ENCODE measurements at places on chromosomes 1 and 21.

DNA sequence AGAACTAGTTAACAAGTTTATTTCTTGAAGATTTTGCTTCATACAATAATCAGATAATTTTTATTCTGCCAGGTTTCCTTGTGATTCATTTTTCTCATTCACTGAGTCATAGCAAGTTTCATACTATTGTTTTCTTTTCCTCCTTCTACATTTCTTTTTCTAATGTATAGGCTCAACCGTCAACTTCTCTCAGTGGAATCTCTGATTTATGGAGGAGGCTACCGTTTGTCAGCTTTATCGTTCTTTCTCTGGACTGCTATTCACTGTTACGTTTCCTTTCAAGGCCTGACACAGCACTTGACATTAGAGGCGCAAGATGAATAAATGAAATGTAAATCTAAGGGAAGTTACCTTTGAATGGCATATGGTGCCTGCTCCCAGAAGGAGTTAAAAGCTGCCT is 284.3 kb upstream of the NR5A2 start:
- no peak for DNase-seq

DNA sequence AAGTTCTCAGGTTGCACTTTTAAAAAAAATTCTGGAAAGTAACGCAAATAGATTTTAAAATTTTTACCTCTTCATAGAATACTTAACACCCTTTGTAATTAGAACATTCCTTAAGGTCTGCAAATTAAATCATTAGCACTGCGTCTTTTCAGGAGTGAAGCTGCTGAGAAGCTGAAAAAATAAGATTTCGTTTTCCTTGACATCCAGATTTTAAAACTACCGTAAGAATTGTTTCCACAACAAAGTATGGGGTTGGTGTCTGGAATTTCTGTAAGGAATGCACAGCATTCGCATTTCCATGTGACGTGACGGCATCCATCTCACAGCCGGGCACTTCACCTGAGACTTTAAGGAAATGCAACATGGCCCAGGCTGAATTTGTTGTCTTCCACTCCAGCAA is 76.3 kb upstream of the COX20 start:
- DNase-seq = no peak

GRCh38 chr1:20703124-20703756 is 14.6 kb downstream of the KIF17 start:
- no peak for DNase-seq

DNA sequence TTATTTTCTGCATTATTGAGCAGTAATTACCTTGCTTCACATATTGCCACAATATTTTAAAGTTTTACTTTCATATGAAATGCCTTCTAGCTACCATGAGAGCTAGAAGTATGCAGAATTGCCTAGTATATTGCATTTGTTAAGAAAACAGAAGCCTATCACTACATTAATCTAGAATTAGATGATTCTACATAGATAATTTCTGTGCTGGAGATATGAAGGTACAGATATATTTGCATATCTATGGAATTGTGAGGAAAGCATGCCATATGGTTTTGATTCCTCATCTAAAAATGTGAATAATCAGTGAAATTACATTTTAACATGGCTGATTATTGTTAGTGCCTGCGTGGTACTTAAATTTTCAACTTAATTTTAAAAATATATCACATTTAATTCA is 1418.3 kb downstream of the NCAM2 start:
- no peak for DNase-seq

GRCh38 chr21:29582855-29583254 is 284.1 kb downstream of the BACH1 start:
- DNase-seq = no peak

DNA sequence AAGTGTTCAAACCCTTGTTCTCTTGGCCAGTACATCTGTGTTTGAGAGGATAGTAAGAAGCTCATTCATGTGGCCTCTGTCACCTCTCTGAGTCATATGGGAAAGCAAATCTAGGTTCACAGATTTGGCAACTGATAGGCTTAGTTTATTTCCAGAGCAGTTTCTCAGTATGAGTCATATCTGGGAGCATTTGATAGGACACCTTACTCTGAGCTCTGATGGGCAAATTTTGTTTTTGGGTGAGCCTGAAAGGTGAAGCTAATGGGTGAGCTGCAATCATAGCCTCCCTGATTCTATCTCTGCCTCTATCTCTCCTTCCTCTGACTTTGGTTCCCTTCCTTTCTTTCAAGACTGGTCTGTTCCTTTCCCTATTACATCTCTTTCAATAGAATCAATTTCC is 134.4 kb downstream of the S1PR1 start:
- no peak for DNase-seq

DNA sequence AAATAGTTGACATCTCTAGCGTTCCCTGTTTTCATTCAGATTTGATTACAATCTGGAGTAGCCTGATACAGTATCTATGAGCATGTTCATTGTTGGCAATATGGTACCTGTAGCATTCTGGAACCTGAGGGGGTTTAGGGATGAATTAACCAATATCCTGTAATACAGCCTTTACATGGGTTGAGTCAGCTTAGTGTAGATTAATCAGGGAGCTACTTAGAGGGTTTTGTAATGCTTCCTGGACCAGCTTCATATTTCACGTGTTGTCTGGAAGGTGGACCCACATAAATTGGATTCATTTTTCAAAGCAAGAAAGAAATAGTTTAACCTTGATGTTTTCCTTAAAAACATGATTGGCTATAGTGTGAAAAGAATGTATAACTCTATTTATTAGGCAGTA is 3.6 kb downstream of the OTUD3 start:
- DNase-seq = no peak

DNA sequence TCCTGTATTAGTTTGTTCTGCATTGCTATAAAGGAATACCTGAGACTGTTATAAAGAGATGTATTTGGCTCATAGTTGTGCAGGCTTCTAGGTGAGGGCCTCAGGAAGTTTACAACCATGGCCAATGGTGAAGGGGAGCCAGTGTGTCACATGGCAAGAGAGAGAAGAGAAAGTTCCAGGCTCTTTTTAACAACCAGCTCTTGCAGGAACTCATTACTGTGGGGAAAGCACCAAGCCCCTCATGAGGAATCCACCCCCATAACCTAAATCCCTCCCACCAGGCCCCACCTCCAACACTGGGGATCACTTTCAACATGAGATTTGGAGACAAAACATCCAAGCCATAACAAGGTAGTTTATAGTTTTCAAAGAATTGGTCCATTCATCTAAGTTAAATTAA is 5.0 kb upstream of the MEAF6 start:
- DNase-seq = no peak

DNA sequence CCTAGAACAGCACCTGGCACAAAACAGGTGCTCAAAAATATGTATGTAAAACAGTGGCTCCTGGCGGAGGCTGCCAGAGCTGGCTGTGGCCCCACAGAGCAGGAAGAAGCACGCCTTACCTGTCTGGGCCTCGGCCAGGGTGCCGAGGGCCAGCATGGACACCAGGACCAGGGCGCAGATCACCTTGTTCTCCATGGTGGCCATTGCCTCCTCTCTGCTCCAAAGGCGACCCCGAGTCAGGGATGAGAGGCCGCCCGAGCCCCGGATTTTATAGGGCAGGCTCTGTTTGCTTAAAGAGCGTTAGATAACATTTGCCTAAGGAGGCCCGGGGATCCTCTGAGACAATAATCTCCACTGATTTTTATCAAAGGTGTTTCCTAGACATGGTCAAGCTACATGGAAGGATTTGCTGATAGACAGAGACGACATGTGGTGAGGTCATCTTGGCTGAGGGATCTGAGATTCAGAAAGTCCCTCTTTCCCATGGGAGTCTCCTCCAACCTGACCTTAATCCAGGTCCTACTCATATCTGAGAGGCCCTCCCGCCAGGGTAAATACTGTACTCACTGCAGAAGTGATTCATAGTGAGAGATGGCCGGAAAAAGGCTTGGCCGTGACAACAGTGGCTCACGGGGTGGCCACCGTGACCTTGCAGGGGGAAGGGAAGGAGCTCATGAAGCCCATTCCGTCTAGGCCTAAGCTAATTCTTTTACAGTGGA is at the start of gene TFF1:
TFF1 (minus strand) TSS at position 244 of the 719 bp plus-strand sequence; CDS start at position 204, 40 bp downstream.
- no peak for DNase-seq

GRCh38 chr1:152933196-152933595 is 13.8 kb upstream of the SPRR5 start:
- no peak for DNase-seq

DNA sequence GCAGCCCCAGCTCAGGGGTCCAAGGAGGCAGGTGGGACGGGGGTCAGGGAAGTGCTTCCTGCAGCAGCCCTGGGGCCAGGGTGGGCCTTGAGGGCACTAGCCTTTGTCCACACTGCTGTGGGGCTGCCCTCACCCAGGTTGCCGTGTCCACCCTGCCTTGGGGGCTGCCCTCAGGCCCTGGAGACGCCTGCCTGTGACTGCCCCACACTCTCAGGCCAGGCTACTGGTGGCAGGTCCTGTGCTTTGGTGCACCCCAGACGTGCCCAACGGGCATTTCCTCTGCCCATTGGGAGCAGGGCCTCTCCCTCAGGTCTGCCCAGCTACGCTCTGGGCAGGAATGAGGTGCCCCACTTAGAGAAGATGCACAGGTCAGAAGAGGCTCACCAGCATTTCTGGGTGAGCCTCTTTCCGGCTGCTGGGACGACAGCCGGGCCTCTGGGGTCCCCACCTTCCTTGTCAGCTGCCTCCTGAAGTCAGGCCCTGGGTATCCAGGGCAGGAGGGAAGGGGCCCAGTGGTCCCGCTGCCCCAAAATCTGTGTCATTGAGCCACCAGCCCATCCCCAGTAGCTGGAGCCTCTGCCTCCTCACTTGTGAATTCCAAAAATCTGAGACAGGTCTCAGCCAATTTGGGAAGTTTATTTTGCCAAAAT is 2.7 kb upstream of the MMEL1 start:
- no peak for DNase-seq

- no peak for DNase-seq
These were observed 73.5 kb upstream of the AKT3 start for GRCh38 chr1:243923292-243924171.

GRCh38 chr1:6188466-6188865 is 8.3 kb upstream of the CHD5 start:
- no peak for DNase-seq

DNA sequence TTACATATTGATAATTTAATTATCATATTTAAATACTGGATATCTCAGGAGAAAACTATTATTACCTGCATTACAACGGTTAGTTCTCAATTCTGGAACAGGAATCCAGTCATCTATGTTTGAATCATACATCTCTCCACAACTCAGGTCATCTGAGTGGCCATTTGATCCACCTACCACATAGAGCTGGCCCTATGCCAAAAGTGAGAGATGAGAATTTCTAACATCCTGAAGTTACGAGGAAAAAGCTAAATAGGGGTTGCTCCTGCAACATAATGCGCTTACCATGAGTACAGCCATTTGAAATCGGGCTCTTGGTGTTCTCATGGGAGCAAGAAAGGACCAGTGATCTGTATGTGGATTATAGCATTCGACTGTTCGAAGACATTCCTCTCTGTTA is 16.9 kb downstream of the IVNS1ABP start:
- no peak for DNase-seq

- no peak for DNase-seq
These were observed 179.9 kb downstream of the DPYD start for GRCh38 chr1:97740891-97741290.

DNA sequence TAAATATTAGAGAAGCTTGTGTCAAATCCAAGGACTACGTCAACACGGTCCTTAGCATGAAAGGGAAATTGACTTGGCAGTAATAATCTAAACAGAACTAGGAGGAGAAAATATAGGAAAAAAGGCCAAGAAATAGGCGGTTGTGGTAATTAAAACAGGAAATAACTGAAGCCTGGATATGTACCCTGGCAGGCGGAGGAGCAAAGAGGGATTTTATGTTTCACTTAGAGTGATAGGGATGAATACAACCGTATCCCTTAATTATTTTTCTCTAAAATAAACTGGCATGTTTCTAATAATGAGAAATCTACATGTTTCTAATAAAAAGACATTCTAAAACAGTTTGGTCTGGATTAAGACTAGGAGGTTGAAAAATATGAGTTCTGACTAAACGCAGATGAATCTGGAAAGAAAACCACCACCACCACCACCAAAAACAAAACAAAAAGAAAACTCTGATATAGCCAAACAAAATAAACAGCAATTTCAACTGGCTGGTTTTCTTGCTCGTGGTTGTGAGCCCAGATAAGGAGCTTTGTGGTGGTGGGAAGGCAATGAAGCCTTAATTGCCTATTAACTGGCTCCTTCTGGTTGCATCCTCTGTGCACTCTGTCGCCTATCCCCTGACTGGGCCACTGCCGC is 334.2 kb upstream of the SNX7 start:
- DNase-seq = no peak

DNA sequence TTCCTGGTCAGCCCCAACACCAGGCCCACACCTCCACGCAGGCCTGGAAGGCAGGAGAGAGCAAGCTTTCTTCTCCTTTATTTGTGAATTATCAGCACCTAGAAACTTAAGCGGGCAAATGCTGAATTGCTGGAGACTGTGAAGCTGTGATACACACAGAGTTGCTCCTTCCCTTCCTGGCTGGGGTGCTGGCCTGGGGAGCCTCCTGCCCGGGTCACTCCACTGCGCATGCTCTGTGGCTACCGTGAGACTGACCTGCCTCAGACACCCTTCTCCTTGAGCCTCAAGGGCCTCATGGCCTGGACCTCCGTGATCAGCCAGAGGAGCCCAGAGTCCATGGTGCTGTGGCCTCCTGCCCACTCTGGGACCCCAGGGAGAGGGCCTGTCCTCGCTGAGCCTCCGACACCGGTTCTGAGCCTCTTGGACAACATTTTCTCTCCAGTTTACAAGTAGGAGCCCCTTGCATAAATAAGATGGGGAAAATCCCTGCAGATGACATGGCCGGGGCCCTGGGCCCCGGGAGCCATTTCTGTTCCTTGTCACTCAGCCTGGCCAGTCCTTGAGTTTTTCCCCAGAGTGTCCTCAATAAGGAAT is 18.0 kb downstream of the AGPAT3 start:
- no peak for DNase-seq

- no peak for DNase-seq
These were observed 175.1 kb downstream of the FASLG start for GRCh38 chr1:172833954-172834353.

- DNase-seq = peak; percentile 91
These were observed 1.5 kb upstream of the CRABP2 start for GRCh38 chr1:156706657-156707416.

DNA sequence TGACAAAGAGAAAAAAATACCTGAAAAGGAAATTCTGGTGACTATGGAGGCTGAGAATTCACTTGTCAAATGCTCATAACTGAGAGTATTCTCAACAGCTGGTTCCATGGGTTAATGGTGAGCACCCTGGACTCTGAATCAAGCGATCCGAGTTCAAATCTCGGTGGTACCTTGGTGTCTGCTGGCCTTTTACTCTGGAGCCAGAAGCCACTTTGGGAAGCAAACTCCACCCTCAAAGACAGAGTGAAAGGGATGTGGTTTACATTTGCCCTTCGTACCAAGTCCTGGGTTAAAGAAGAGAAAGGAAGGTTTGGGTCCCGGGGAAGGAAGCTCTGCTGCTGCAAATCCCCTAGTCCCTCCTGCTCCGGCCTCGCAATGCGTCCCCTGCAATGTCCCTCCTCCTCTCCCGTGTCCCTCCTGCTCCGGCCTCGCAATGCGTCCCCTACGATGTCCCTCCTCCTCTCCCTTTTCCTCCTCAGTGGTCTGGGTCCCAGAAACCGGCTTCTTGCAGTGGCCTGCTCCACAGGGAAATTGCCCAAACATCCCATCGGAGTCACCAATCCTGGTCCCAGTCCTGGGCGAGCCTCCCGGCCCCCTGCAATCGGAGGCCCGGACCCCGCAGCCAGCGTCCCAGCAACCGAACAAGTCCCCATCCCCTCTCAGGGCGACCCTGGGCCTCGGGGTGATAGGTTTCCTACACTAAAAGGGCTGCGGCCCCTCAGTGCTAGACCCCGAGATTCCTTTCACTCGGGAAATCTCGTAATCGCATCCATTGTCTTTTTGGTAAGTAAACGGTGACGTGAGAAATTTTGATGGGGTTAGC is 129.4 kb downstream of the PPIAL4G start:
- DNase-seq = no peak
